ENCODE measurements at places on chromosomes 7 and 10. TPM values are rescaled to one million over a fixed set of nuclear protein-coding genes. Genes with fewer than 3 reads are reported as not detected.

The VWDE gene
- total RNA-seq: 0.12 TPM

The SUFU gene
- total RNA-seq: 6.2 TPM

DNA sequence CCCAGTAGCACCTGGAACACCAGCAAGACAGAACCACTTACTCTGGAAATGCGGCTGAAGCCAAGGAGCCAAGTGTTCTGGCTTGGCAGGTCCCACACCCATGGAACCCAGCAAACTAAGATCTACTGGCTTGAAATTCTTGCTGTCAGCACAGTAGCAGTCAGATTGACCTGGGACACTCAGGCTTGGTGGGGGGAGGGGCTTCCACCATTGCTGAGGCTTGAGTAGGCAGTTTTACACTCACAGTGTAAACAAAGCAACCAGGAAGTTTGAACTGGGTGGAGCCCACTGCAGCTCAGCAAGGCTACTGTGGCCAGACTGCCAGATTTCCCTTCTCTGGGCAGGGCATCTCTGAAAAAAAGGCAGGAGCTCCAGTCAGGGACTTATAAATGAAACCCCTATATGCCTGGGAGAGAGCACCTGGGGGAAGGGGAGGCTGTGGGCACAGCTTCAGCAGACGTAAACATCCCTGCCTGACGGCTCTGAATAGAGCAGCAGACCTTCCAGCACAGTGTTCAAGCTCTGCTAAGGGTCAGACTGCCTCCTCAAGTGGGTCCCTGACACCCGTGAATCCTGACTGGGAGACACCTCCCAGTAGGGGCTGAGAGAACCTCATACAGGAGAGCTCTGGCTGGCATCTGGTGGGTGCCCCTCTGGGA lies 121.2 kb downstream of the MTERF1 start:
- DNase-seq: no peak

DNA sequence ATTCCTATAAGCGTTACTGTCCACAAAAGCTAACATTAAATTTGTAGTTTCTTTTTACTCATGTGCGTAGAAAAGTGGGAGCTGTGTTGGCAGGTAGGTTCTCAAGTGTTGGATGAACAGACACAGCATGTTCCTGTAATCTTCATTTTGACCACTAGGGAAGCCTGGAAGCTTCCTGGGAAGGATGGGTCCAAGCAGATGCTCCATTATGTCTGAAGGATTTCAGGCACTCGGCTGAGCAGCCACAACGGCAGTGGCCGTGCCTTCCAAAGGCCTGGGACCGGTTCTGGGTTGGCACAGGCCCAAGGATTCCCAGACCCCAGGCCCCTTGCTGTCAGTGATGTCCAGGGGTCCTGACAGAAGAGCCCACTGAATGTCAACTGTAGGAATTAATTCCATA lies 386.3 kb downstream of the TNS3 start:
- DNase-seq: no peak

All from epithelial cell of proximal tubule (primary cell).